ENCODE measurements at places on chromosomes 16 and 17.

DNA sequence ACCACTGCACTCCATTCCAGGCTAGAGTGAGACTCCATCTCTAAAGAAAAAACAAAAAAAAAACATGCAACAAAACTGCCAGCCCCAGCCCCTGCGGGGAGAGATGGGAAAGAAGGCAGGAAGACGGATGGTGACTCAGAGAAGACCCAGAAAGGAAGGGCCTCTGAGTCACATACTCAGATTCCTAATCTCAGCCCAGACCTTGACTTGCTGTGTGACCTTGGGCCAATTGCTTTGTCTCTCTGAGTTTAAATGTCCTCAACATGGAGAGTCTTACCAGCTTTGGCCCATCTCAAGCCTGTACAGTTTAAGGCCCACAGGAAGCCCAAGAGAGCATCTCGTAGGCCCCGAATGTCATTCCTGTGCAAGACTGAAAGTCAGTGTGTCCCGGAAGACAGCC is 86.5 kb upstream of the LHX1 start:
- no peak for DNase-seq

DNA sequence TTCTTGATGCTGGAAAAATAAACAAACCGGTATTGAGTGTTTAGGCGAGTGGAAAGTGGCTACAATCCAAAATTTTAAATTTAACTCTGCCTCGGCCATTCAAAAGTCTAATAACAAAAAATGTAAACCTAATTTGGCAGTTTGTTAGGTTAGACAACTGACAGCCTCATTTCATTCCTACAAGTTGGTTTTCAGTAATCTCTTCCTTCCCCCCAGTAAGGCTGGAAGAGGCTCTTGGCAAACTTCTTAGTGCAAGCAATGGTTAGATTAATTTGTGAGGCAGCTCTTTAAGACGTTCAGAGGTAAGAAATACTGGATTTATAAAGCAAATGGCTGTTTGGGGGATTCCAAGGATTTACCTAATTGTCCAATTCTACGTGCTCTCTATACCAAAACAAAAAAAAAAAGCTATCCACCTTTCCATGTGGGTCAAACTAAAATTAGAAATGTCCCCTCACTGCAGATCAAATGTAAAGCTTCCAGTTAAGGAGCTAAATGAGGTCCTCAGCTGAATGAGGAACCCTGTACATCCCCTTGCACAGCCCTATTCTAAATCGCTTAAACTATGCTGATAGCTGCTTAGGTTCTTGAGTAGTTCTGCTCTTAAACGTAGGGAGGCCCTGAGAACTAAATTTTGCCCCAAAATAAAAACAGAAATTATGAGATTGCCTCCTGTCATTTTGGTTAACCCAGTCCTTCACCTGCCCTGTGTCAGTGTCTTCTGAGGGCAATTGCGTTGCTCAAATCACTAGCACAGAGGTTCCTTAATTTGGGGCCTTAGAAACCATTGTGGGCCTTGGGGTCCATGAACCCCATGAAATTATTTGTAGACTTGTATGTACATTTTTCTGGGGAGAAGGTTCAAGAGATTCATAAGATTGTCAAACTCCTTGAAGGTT is 2.9 kb downstream of the HEXIM1 start:
- peak; percentile 33 for DNase-seq

DNA sequence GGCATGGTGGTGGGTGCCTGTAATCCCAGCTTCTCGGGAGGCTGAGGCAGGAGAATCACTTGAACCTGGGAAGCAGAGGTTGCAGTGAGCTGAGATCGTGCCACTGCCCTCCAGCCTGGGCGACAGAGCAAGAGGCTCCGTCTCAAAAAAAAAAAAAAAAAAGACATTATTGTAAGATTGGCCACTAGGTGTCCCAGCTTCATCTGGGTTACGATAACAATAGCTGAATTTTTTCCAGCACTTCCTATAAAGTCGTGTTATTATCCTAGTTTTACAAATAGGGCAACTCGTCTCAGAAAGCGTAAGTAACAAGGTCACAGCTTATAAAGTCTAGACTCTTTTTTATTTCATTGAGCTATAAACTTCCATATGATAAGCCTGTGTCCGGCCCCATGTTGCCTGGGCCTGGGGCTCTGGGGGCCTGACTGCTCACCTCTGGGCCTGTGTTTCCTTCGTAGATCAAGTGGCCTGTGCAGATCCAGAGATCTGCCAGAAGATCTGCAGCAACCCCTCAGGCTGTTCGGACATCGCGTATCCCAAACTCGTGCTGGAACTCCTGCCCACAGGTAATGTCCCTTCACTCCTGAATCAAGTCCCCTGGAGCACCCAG is 60.5 kb downstream of the SLC5A11 start:
- DNase-seq, result peak; percentile 33

- DNase-seq, result no peak
Observed at GRCh38 chr16:22691335-22691734, 122.6 kb upstream of the HS3ST2 start.

DNA sequence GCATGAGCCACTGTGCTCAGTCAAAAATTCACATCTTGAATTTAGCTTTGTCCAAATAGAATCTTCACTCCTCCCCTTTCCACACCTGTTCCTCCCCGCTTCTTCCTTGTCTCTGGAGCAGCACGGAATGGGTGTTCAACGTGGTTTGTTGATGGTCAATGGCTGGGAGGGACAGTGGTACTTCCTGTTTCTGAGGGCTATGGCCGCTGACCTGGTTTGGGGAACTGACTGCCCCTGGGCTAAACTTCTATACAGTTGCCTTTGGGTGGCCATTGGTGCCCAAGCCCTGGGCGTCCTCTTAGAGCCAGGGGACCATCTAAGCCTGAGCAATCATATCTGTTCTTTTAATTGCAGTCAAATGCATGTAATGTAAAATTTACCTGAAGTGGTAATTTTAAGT is 19.1 kb upstream of the WFIKKN2 start:
- no peak for DNase-seq

- DNase-seq, result no peak
Observed at GRCh38 chr17:77708049-77708448, 250.5 kb upstream of the TNRC6C start.

GRCh38 chr17:31508288-31509094 is 117.0 kb downstream of the RAB11FIP4 start:
- DNase-seq, result peak; percentile 72

GRCh38 chr17:15122857-15123256 is 142.3 kb downstream of the PMP22 start:
- DNase-seq, result no peak

- DNase-seq, result no peak
Observed at GRCh38 chr16:7313170-7313569, 19.5 kb upstream of the RBFOX1 start.

- no peak for DNase-seq
Observed at GRCh38 chr16:67862623-67863583, 9.9 kb upstream of the EDC4 start.

- DNase-seq, result peak; percentile 92
Observed at GRCh38 chr16:8867932-8868415, 832 bp downstream of the CARHSP1 start.

GRCh38 chr16:15933781-15934180 is 15.6 kb upstream of the ABCC1 start:
- DNase-seq, result no peak

DNA sequence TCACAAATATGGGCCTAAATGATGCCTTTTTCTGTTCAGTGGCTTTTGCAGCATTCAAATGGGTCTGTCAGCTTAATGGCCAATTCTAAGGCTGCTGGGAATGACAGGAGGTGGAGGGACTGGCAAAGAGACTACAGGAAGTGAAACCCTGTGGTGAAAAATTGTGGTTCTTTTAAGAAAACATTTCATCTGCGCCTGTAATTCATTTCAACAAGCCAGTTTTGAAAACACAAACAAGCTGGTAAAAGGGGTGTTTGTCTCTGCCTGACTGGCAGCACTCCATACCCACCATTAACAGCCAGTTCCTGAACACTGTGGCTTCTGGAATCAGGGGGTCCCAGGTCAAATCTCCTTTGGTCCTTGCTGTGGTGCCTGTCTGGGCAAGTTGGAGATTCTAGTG is 3.6 kb upstream of the KDM8 start:
- DNase-seq, result no peak

GRCh38 chr17:82202981-82203380 is 9.7 kb downstream of the CCDC57 start:
- peak; percentile 10 for DNase-seq

- no peak for DNase-seq
Observed at GRCh38 chr16:52364500-52364899, 182.4 kb downstream of the TOX3 start.

DNA sequence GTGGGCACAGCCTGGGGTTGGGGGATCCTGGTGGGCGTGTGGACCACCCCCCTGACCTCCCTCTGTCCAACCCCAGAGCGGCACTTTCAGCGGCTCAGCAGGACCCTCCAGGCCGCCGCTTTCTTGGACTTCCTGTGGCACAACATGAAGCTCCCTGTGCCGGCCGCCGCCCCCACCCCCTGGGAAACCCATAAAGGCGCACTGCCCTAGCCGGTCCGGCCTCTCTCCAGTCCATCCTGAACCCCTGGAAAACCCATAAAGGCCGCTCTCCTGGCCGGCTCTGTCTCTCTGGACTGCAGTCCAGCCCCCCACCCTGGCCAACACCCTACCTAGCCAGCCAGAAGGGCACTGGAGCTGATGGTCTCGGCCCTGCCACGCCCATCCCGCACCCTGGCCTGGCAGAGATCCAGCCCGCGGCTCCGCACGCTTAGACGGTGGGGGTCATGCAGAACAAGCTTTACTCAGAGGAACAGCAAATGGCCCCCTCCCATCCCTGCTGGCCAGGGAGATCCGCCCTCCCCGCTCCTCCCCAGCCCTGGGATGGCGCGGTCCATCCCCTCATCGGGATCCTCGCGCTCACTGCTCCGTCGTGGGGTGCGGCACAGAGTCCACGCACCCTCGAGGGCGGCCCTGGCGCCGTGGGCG is 2.7 kb downstream of the NOXO1 start:
- no peak for DNase-seq

DNA sequence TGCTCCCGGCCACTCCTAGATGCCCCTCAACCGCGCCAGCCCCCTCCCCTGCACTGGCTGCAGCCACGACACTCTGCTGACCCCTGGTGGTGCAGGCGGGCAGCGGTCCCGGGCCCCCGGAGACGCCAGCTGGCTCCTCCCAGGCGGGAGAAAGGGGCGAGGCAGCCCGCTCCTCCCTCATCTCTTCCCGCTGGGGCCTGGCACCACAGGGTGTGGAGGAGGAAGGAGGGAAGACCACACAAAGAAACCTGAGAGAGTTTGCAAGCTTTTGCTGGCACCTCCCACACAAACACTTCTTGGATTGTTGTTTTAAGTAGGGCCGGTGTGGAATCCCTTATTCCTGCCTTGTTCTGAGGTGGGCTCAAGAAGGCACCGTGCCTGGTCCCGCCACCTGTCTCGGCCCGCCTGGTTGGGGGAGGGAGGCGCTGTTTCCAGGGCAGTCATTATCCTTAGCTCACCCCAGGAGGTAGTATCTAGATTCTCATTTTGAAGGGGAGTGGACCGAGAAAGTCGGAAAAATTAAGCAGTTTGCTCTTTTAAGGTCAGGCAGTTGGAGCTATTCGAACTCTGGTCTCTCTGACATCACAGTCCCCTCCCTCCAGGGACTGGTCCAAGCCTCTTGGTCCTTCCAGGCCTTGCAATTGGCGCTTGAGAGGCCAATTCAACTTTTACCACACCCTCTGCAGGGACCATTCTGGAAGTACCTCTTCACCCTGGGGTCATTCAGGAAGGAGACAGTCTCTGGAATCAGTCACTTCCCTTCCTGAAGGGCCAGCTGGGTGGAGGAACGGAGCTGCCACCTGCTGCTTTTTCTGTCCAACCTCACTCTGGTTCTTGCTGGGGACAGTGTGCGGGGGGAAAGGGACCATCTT is 959 bp upstream of the ANKRD13B start:
- DNase-seq, result peak; percentile 76

DNA sequence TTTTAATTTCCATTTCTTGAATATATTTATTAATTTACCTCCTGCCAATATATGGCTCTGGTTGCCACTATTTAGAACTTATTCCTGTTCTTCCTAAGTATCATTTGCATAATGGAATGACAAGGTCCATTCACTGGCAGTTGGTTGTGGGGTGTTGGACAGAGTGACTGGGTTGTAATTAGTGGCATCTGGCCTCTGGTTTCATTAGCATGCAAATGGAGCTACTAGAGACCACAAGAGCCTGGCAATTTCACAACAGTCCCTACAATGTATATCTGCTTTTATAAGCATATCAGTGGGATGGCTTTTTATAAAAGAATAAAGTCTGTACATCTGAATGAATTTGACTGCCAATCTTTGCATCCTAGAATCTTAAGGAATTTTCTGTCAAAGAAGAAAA is 1030.9 kb upstream of the CDH8 start:
- no peak for DNase-seq

DNA sequence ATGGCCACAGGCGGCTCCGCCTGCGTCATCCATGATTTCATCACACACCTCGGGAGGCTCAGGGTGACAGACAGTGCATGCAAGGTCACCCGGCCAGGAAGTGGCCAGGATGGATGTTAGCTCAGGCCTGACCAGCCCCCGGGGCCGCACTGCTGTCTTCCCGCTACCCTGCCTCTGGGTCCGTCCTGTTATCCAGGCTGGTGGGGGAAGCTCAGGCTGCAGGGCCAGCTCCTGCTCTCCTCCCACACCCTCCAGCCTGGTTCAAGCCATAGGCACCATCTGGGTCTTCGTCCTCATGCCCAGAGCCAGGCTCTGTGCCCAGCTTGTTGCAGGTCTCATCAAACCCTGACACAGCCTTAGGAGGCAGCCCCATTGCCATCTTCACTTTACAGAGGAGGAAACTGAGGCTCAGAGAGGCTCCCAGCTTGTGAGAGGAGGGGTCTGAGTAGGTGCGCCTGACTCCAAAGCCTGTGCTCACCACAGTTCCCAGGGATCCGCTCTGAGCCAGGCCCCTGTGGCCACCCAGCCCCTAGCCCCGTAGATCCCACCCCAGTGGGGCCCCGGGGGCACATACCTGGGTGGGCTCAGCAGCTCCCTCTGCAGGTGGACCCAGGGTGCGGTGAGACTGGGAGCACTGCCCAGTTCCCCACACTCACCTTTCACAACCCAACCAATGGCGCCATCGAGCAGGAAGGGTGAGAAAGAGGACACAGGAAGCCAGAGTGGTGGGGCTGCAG is 412 bp upstream of the ADGRG3 start:
- DNase-seq, result no peak

DNA sequence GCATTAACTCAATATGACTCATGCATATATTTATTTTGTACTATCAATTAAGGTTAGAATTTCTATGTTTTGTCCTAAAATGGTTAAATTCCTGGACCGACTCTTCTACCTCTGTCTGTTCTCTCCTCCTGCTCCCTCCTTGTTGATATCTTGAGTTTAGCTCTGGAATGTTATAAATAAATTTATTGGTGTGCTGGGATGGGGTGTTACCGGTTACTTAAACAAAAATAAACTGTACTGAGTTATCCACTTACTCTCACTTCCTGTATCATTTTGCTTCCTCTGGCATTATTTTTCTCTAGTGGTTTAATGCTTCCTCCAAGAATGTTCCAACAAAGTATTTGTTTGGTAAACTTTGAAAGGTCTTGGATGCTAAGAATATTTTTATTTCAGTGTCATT is 120.1 kb downstream of the ABCA8 start:
- DNase-seq, result no peak

DNA sequence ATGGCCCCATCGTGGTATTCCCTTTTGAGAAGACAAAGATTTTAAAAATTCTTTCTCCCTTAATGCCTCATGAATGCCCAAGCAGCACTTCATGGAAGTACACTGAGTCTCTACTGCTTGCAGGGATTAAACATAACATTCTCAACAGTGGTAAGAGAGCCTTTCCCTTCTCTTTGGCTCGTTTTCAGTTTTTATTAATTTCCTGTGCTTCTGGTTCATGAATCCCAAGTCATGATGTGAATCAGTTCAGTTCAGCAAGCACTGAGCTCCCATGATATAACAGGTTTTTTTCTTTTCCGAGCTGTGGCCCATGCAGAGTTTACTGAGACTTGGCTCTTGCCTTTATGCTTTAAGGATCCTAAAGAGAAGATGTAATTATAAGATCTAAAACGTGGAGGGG is 175.3 kb downstream of the WWOX start:
- DNase-seq, result no peak

Data from common myeloid progenitor, CD34-positive (primary cell).